Activated naive CD8-positive, alpha-beta T cell treated with anti-CD3 and anti-CD28 coated beads, Interleukin-2, amount 50 U/mL, for 24 hours (primary cell): ENCODE measurements at places on chromosomes 3 and 15.
A peak's percentile ranks its signal among the peaks of the same experiment; 100 is the strongest.

DNA sequence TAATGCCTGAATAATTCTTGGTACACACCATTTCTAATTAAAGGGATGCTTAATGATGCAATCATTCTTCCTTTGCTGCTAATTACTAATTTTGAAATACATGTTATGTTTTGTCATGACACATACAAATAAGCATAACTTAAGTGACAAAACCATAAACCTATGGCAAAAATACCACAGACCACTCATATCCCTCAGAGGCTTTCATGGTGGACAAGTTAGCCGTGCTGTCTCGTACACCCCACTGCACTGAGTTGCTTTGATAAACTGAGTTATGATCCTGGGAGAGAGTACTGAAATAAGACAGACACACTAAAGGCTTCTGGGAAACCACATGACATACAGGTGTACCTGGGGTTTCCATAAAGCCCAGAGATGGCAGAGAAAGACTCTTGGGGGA, 913.8 kb downstream of the FHIT start:
- H3K4me3 ChIP-seq = no peak overlapping the region
- no peak for DNase-seq

- peaks cover 14% of the 10 kb centered on the region for H3K36me3 ChIP-seq
- peaks cover 38% of the 10 kb centered on the region for H3K4me1 ChIP-seq
- peak overlapping the region; percentile 25 for H3K27ac ChIP-seq
Observed at GRCh38 chr15:77071305-77072223, 655 bp upstream of the TSPAN3 start.

- no peaks in the 10 kb centered on the region for H3K4me1 ChIP-seq
- peaks cover 2% of the 10 kb centered on the region for H3K27me3 ChIP-seq
- no peak for DNase-seq
- no peaks in the 10 kb centered on the region for H3K36me3 ChIP-seq
- H3K4me3 ChIP-seq = no peak overlapping the region
Observed at GRCh38 chr15:80480171-80480811, 76.1 kb downstream of the ARNT2 start.

DNA sequence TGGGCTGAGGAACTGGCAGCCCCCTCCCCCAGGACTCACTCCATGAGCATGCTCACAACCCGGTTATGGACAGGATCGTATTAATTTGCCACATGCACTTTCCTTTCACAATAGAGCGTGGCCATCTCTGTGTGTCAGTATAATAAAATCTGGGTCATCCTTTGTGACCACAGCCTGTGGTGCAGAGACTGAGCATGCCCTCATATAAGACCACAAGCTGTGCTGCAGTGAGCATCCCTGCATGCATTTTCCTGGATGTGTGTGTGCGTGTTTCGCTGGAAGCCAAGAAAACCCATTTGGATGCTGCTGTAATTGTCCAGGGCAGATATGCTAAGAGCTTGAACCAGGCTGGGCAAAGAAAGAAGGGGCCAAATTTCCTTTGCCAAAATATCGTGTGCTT, 39.7 kb downstream of the CYP11A1 start:
- H3K36me3 ChIP-seq = no peaks in the 10 kb centered on the region
- no peak overlapping the region for H3K27ac ChIP-seq
- H3K4me1 ChIP-seq = peaks cover 15% of the 10 kb centered on the region
- no peak overlapping the region for H3K4me3 ChIP-seq
- DNase-seq = no peak
- H3K27me3 ChIP-seq = peaks cover 2% of the 10 kb centered on the region

- no peak overlapping the region for H3K4me3 ChIP-seq
- H3K27ac ChIP-seq = no peak overlapping the region
- H3K36me3 ChIP-seq = no peaks in the 10 kb centered on the region
Observed at GRCh38 chr15:79296583-79296982, 14.1 kb downstream of the ANKRD34C start.

GRCh38 chr3:10047876-10048275, 21.6 kb downstream of the FANCD2 start:
- H3K36me3 ChIP-seq = peaks cover 59% of the 10 kb centered on the region
- H3K4me1 ChIP-seq = no peaks in the 10 kb centered on the region
- DNase-seq = no peak
- no peak overlapping the region for H3K27ac ChIP-seq
- H3K27me3 ChIP-seq = no peaks in the 10 kb centered on the region

- H3K27ac ChIP-seq = no peak overlapping the region
- no peak overlapping the region for H3K4me3 ChIP-seq
- DNase-seq = no peak
- H3K36me3 ChIP-seq = no peaks in the 10 kb centered on the region
Observed at GRCh38 chr15:66164788-66165187, 88.8 kb downstream of the MEGF11 start.

- peak; percentile 37 for DNase-seq
- no peak overlapping the region for H3K27ac ChIP-seq
- peak overlapping the region; percentile 66 for H3K4me3 ChIP-seq
- H3K36me3 ChIP-seq = no peaks in the 10 kb centered on the region
- peaks cover 66% of the 10 kb centered on the region for H3K27me3 ChIP-seq
- peaks cover 5% of the 10 kb centered on the region for H3K4me1 ChIP-seq
Observed at GRCh38 chr3:56467108-56467507, 1.2 kb downstream of the ERC2 start.

GRCh38 chr3:66553441-66554113, 52.8 kb upstream of the LRIG1 start:
- H3K4me1 ChIP-seq = peaks cover 2% of the 10 kb centered on the region
- no peaks in the 10 kb centered on the region for H3K36me3 ChIP-seq
- DNase-seq = no peak
- no peaks in the 10 kb centered on the region for H3K27me3 ChIP-seq
- H3K27ac ChIP-seq = no peak overlapping the region

- peaks cover 2% of the 10 kb centered on the region for H3K27me3 ChIP-seq
- no peak overlapping the region for H3K4me3 ChIP-seq
- H3K27ac ChIP-seq = no peak overlapping the region
- no peaks in the 10 kb centered on the region for H3K4me1 ChIP-seq
Observed at GRCh38 chr3:25801786-25802185, 11.9 kb downstream of the OXSM start.

GRCh38 chr3:52269776-52270175, 8.7 kb downstream of the WDR82 start:
- no peak for DNase-seq
- peak overlapping the region; percentile 82 for H3K27ac ChIP-seq
- peaks cover 90% of the 10 kb centered on the region for H3K4me1 ChIP-seq
- H3K27me3 ChIP-seq = no peaks in the 10 kb centered on the region
- peak overlapping the region; percentile 95 for H3K4me3 ChIP-seq

DNA sequence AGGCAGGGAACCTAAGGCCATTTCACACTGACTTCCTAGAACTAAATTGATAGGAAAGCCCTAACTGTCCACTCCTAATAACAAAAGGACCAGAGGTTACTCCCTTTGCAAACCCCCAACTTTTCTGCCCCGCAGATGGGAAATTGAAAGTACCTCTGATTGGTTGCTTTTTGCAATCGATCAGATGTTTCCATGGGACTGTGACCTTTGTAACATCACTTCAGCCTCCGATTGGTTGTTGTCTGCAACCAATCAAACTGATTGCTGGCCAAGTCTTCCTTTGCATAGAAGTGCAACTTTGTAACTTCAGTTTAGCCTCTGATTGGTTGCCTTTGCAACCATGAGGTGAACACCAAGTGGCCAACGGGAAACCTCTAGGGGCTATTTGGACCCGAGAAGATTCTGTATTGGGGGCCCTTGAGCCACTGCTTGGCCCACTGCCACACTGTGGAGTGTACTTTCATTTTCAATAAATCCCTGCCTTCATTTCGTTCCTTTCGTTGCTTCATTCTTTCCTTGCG, 11.3 kb upstream of the KNL1 start:
- H3K27ac ChIP-seq = no peak overlapping the region
- DNase-seq = no peak
- no peaks in the 10 kb centered on the region for H3K4me1 ChIP-seq
- H3K36me3 ChIP-seq = no peaks in the 10 kb centered on the region

DNA sequence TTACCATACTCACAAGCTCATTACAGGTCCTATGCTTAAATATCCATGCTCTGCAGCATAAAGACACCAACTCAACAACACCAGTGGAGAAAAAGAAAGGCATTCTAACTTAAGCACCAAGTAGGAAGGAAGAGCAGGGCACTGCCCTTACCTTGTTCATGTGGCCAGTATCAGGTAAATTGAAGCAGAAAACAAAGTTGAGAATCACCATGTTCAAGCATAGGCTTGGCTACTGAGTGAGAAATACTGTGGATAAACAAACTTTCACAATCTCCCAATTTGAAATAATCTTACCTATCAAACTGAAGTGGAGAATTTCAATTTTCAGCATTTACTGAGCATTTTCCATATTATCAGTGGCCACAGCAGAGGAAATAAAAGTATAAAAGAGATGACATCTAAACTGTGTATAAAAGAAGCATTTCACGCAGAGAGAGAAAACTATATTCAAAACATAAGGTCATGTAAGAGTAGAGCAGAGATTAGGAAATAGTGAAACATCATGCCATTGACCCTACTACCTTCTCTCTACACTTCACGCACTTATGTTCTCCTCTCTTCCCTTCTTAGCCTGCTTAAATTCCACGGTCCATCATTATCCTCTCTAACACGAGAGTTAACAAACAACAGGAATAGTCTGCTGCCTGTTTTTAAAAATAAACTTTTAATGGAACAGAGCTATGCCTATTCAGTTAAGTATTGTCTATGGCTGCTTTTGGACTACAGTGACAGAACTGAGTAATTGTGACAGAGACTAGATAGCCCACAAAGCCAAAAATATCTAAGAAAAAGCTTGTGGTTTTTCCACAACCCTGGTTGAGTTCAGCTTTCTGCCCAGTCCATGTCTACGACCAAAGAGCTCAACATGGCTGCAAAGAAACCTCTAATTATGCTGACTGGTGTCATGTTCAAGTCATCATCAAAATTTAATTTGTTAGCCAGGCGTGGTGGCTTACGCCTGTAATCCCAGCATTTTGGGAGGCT, 142.5 kb downstream of the NR1I2 start:
- H3K4me3 ChIP-seq = no peak overlapping the region
- H3K4me1 ChIP-seq = peaks cover 14% of the 10 kb centered on the region
- peaks cover 16% of the 10 kb centered on the region for H3K36me3 ChIP-seq
- DNase-seq = no peak
- H3K27me3 ChIP-seq = no peaks in the 10 kb centered on the region

DNA sequence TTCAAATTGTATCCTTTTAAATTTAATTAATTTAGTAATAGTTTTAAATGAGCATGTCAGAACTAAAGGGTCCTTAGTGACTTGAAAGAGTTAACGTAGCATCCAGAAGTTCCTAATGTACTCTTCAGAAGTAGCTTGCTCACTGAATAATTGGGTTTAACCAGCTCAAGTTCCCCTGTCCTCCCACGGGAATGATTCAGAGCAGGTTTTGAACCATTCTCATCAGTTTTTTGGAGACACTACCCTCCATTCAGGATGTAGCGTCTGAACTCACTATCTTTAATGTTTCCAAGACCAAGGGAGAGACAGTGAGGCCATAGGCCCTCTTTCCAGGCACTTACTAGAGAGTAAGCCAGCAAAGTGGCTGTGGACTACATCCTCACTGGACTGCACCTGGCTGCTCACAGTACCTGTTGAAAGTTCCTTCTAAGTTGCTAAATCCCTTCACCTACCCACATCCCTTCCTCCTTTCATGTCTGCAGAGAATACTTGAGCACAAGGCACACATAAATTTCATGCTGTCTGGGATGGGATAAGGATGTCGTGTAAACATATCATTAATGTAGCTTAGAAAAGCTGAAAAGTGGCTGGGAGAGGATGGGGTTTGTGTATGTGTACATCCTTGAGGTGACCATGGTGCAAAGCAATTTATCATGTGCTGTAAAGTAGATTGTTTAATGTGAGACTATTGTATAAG, 146.3 kb downstream of the PLCL2 start:
- no peak for DNase-seq
- no peaks in the 10 kb centered on the region for H3K27me3 ChIP-seq
- H3K27ac ChIP-seq = no peak overlapping the region

DNA sequence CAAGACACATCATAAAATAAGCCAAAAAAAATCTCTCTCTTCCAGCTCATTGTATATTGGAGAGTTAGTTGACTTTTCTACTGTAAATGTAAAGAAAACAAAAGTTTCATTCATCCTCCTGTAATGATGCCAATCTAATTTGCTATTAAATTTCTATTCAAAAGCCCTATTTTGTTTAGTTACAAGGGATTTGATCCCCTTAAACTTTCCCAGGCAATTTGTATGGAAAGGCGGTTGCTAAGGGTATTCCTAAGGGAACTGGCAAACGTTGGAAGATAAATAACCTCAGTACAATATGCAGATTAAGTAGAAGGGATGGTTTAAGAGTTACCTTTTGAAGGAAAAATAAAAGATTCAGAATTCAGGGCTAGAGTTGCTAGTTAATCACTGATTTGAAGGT, 352.7 kb downstream of the TIGIT start:
- no peak for DNase-seq
- H3K4me3 ChIP-seq = no peak overlapping the region
- H3K36me3 ChIP-seq = peaks cover 6% of the 10 kb centered on the region
- no peak overlapping the region for H3K27ac ChIP-seq

DNA sequence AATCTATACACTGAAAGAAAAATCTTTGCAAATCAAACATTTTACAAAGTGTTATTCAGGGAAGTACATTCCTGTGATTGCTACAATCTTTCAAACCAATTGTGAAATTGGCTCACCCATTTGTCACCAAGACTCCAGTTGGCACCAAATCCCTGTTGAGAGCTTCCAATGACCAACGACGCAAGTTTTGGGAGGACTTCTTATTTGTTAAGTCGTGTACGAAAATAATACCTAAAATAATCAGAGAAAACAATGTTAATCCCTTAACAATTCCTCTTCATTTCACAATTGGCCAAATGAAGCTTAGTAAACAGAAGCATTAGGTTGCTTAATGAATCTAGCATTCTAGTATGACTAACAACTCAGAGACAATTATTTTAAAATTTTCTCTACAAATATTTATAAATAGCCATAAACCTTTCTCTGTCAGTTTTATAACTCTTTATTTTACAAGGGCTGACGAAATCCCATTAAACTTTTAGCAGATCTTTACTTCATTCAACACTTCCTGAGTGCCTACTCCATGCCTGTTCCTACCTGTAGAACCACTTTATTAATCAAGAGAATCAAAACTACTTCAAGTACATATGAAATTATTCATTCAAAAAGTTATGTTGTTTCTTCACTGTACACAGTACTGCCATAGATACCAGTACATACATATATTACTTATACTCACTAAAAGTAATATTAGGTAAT, 24.0 kb upstream of the HGD start:
- H3K4me3 ChIP-seq = no peak overlapping the region
- no peaks in the 10 kb centered on the region for H3K27me3 ChIP-seq
- H3K36me3 ChIP-seq = peaks cover 45% of the 10 kb centered on the region
- H3K4me1 ChIP-seq = no peaks in the 10 kb centered on the region
- DNase-seq = no peak

- H3K4me1 ChIP-seq = peaks cover 13% of the 10 kb centered on the region
- no peak overlapping the region for H3K4me3 ChIP-seq
- H3K27ac ChIP-seq = no peak overlapping the region
- no peak for DNase-seq
- H3K27me3 ChIP-seq = no peaks in the 10 kb centered on the region
- H3K36me3 ChIP-seq = peaks cover 22% of the 10 kb centered on the region
Observed at GRCh38 chr3:69181592-69182211, 59.3 kb upstream of the LMOD3 start.
